ENCODE measurements at places on chromosomes 2 and 18.
A peak's percentile ranks its signal among the peaks of the same experiment; 100 is the strongest.

GRCh38 chr2:131058214-131058843 is 34.9 kb downstream of the FAM168B start:
- no peak for DNase-seq

- DNase-seq = no peak
Observed at GRCh38 chr2:128541448-128541847, 222.8 kb upstream of the HS6ST1 start.

- no peak for DNase-seq
Observed at GRCh38 chr18:78679613-78680260, 299.9 kb upstream of the SALL3 start.

GRCh38 chr2:175399326-175399725 is 217.8 kb upstream of the ATP5MC3 start:
- DNase-seq = no peak

- no peak for DNase-seq
Observed at GRCh38 chr2:39416140-39416539, 20.9 kb downstream of the MAP4K3 start.

GRCh38 chr2:235151152-235151551 is 199.3 kb downstream of the SH3BP4 start:
- DNase-seq = no peak

- no peak for DNase-seq
Observed at GRCh38 chr2:173855661-173856060, 109.5 kb downstream of the SP3 start.

DNA sequence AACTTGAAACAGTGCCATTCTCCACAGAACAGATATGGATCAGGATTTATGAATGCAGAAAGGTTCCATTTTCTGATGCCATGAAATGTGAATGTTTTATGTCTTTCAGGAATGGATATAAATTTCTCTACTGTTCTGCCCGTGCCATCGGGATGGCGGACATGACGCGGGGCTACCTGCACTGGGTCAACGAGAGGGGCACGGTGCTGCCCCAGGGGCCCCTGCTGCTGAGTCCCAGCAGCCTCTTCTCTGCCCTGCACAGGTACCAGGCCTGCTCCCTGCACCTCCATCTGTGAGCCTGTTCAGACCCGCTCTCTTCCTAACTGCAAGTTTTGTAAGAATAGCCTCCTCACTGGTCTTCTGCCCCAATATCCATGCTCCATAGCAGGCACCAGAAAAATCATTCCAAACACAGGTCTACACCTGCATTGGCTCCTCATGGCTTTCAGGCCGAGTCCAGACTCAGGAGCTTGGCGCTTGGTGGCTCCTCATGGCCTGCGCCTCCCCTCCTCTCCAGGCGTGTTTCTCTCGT is 68.6 kb downstream of the LPIN1 start:
- no peak for DNase-seq

GRCh38 chr2:177260379-177260778 is 4.1 kb downstream of the NFE2L2 start:
- no peak for DNase-seq

GRCh38 chr18:77517901-77518300 is 268.3 kb downstream of the GALR1 start:
- DNase-seq = no peak

DNA sequence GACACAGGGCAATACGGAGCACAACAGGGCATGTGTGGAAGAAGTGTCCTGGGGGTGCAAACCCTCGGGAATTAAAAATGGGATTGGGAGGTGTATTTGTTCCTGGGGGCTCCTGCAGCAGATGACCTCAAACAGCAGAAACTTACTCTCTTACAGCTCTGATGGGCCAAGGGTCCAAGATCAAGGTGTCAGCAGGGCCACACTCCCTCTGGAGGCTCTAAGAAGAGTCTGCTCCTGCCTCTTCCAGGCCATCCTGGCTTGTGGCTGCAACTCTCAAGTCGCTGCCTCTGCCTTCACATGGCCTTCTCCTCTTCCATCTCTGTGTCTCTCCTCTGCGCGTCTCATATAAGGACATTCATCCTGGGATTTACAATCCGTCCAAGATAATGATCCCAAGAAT is 12.4 kb upstream of the SPATA3 start:
- no peak for DNase-seq

DNA sequence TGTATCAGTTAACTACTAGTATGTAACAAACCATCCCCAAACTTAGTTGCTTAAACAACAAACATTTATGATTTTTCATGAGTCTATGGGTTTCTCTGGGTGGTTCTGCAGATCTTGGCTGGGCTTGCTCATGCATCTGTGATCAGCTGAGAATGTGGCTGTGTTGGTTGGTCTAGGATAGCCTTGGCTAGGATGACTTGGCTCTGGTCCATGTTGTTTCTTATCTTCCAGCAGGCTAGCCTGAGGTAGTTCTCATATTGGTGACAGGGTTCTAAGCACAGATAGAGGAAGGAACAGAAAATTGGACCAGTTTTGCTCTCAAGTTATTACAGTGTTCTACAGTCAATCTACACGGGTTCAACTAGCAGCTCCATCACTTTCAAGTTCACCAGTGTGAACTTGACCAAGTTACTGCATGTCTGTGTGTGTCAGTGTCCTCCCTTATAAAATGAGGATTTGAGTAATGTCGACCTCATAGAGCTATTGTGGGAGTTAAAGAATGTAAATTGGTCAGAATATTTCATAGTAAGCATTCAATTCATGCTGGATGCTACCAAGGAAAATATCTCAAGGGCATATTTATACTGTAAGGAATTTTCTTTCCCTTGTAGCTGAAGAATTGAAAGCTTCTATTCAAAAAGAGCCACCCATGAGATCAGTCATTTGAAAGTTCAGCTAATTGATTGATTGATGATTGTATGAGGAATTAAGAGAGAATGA is 65.3 kb downstream of the MYO3B start:
- DNase-seq = no peak

- DNase-seq = no peak
Observed at GRCh38 chr2:153354377-153354776, 124.2 kb downstream of the RPRM start.

DNA sequence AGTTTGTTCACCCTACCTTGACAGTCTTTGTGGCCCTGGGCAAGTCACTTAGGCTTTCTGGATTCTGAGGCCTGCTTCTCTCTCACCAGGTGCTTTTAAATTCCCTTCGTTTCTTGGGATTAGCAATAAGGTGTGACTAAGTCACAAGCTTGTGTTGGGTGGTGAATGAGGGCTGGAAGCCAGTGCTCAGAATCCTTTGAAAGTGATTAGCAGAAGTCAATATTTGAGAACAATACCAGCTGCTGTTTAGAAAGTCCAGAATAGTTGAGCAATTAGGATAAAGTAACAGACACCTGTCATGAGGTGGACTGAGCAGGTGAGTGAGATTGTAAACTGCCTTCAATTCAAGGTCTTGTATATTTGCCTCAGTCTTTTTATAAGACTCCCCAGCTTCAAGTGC is 19.3 kb upstream of the MGAT5 start:
- no peak for DNase-seq

DNA sequence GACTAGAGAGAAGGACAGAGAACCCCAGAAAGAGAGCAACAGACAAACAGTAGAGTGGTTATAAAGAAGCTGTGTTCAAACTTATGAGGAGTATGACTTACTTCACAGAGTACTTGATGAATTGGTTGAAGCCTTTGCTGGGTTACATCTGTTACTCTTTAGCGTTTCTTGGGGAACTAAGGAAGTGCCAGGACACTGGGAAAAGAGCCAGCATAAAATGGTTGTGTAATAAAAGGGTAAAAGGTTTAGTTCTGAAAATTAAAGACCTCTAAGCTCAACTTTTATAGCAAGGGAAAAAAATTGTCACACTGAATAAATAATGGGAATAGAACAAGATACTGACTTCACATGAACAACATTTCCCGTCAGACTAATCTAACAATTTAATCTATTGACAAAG is 17.0 kb upstream of the STAT4 start:
- no peak for DNase-seq

DNA sequence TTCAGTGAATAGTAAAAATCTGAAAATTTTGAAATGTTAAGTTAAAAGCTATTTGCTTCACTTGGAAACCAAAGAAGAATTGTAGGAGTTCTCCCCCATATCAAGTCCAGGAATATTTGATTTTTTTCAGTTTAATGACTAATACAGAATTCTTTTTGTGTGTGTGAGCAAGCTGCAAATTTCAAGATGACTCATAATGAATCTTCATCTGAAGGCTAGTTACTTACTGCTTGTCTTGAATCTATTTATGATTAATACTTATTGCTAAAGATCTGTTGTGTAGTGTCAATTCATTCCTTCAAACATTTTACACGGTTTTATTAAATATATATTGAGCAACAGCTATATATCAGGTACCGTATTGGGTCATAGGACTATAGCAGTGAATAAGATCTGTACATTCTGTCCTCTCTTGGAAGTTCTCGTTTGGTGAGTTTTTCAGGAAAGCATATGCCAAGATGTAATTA is 47.8 kb upstream of the CAVIN2 start:
- peak; percentile 49 for DNase-seq

- DNase-seq = no peak
Observed at GRCh38 chr2:217913436-217913835, 89.4 kb downstream of the TNS1 start.

DNA sequence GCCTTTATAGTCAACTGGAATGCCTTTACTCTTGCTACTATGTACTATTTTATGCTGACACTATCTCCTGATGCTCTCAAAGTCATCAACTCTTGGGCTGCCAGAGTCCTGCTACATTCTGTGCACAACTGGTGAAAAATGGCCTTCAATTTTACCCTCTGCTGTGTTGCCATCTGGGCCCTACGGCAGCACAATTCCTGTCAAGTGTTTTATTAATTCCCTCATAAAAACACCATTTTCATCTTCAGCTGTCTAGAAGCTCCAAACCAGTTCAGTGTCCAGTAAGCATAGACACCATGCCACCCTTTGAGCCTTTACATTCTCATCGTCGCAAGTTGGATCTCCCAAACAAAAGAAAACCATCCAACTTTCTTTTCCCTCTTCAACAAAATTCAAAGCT is 26.5 kb downstream of the CALCRL start:
- no peak for DNase-seq

GRCh38 chr18:77061281-77061945 is 71.2 kb downstream of the MBP start:
- DNase-seq = no peak

GRCh38 chr2:220670511-220670910 is 901.6 kb downstream of the EPHA4 start:
- DNase-seq = no peak

DNA sequence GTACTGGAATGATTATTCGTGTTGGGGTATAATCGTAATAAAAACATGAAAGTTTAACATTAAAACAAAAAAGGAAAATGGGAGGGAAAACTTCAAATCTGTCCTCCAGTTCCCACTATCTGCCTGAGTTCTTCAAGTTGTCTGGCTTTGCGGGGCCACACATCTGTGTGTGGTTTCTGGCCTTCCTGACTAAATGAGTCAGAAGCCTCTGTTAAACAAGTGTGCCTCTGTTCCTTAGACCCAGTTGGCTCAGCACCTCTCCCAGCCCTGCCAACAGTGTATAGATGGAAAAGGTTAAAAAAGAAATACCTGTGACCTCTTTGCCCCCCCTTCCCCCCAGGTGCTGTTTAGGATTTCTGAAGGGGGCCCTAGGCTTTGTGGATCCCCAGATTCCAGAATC is 30.2 kb downstream of the XDH start:
- DNase-seq = no peak

GRCh38 chr18:42159146-42159545 is 204.1 kb downstream of the PIK3C3 start:
- no peak for DNase-seq

DNA sequence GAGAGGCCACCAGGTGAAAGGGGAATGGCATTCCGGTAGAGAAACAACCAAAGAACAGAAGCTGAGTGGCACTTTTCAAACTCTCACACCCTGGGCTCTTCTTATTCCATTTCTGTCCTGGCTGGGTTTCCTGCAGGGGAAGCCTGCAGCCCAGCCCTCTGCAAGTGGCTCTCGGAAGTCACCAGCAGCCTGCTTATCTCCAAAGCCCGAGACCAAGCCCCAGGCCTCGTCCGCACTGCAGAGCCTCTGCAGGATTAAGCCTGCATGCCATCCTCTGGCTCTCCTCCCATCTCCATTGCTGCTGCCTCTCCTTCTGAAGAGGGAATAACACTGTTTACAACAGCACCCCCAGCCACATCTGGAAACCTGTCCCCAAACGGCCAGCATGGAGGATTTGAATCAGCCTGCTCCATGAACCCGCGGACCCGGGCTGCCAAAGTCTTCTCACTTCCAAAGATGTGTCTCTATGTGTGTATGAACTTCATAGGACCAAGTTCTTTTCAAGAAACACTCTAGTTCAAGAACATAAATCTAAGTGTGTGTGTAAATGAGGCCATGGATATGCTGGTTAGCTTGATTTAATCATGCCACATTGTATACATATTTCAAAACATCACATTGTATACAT is 54.2 kb downstream of the DIPK1C start:
- DNase-seq = no peak

DNA sequence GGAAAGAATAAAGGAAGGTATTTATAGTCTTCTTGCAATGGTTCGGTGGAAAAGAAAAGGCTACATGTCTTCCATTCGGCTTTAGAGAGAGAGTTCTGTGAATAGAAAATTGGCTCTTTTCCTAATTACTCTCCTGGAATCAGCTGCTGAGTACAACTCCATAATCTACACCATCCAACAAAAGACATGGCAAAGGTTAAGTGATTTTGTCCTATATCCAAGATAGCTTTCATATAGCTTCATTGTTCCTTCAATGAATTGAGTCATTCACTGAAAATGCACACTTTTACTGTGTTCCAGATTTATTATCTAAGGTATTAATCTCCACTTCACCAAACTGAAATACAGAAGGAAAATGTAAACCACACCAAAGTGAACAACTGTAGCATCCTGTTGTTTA is 514.5 kb downstream of the LRRTM4 start:
- DNase-seq = no peak

- DNase-seq = peak; percentile 42
Observed at GRCh38 chr2:117832905-117833613, 18.6 kb downstream of the DDX18 start.

DNA sequence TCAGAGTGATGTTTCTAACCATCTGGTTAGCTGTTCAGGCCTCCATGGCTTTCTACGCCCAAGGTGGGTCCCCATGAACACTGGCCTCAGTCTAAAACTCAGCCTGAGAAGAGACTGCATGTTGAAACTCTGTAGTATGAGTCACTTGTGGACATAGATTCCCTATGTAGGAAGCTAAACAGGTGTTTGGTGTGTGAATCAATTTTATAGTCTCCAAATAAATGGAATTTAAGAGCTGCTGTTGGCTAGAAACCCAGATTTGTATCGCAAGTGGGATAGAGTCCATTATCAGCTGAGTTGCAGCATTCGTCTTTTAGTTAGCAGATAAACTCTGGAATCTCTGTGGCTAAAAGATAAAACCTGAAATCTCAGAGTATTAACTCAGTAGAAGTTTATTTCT is 131.4 kb downstream of the KCNS3 start:
- DNase-seq = no peak

DNA sequence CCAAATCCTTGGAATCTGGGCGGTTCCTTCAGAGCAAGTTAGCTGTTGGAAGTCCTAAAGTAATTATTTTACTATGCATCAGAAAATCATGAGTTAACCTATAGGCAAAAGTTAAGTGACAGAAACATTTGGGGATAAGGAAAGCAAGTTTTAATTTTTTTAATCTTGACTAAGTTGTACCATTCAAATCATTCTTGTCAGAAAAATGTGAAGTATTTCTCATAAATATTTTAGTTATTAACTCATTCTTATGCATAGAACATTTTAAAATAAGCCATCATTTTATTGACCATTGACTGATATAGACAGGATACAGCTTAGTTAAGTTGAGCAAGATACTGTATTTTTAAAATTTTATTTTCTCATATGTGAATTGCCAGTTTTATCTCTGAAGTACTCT is 98.2 kb upstream of the FOSL2 start:
- DNase-seq = no peak
